HEK293T (cell line): ENCODE measurements at places on chromosomes 1 and 21.

DNA sequence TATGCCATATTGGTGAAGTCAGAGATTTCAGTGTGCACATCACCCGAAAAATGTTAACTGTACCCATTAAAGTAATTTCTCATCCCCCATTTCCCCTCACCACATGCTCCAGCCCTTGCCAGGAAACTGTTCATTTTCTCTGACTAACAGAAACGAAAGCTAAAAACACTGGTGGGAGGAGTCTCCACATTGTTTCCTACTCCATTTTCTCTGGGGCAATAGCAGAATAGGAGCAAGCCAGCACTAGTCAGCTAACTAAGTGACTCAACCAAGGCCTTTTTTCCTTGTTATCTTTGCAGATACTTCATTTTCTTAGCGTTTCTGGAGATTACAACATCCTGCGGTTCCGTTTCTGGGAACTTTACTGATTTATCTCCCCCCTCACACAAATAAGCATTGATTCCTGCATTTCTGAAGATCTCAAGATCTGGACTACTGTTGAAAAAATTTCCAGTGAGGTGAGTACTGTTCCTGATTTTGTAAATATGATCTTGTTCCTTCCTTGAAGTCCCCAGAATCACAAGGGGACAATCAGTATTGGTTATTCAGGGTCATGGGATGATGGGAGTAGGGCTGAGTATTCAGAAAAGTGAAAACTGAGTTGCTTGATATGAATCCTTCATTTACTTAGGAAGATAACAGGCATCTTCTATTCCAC lies at the start of gene IFI16:
Gene IFI16, plus strand, starts transcription at position 204 of the 658 bp plus-strand sequence. CDS start 4,774 bp downstream, outside the sequence.
- no peak for DNase-seq

GRCh38 chr1:214452152-214452784 lies 99.1 kb downstream of the PTPN14 start:
- no peak for DNase-seq

DNA sequence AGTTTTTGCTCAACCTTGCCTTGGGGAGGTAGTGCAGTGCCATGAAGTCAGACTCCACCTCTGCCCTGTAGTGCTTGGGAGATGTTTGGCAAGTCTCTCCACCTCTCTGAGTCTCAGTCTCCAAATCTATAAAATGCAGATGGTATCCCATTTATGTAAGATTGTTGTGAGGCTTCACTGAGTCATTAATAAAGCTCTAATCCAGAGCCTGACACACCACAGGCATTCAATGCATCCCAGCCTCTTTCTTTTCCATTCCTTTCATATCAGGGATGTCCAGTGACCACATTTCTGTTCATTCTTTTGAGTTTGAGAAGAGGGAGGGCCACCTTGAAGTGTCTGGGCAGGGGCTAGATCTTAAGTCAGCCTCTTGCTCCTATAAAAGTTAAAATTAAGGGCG lies 37.6 kb upstream of the LMO4 start:
- no peak for DNase-seq

DNA sequence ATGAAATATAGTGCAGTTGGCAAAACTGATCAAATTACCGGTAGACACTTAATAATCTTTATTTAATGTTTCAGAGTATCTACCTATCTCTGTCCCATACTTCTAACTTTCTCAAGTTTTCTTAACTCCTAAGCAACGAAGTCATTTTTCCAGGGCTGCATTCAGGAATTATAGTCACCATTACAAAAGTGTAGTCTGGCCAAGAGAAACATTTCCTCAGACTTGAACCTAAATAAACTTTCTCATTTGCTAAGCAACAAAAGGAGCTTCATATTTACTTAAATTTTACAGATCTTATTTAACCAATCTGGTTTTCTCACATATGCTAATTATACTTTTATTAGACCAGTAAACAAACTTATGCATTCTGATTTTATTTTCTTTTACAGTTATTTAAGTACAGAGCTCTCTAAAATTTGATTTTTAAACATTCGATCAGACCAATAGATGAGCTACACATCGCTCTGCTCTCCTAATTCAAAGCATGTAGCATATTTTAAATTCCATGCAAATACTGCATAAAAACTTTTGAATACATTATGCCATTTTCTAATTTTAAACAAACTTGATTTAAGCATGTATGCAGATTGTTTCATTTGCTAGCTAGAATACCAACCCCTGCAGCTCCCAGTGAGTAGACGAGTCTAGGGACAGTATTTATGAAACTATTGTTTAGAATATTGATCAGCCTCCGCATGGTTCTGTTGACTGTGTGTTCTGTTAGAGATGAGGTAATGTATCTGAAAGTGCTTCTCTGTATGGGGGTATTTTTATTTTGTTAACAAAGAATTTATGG lies 201.4 kb downstream of the CHRM3 start:
- DNase-seq: no peak
